ENCODE measurements at places on chromosomes 2 and 18.
A peak's percentile ranks its signal among the peaks of the same experiment; 100 is the strongest.

DNA sequence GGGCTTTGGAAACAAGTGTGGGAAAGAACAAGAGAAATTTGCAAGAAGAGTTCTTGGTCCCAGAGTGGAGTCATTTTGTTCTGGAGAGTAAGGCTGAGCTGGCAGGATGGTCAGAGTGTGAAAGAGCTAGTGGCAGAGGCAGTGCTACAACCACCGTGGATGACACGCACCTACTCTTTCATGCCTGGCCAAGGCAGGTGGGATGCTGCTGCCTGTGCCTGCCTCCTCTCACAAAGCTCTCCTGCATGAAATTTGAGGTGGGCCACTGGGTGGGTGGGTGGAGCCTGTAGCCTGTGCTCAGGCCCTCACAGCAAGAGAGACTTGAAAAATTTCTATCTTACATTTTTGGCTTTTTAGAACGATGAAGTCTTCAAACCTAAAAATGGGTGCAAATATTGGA, 9.4 kb upstream of the INO80C start:
- no peak for DNase-seq

DNA sequence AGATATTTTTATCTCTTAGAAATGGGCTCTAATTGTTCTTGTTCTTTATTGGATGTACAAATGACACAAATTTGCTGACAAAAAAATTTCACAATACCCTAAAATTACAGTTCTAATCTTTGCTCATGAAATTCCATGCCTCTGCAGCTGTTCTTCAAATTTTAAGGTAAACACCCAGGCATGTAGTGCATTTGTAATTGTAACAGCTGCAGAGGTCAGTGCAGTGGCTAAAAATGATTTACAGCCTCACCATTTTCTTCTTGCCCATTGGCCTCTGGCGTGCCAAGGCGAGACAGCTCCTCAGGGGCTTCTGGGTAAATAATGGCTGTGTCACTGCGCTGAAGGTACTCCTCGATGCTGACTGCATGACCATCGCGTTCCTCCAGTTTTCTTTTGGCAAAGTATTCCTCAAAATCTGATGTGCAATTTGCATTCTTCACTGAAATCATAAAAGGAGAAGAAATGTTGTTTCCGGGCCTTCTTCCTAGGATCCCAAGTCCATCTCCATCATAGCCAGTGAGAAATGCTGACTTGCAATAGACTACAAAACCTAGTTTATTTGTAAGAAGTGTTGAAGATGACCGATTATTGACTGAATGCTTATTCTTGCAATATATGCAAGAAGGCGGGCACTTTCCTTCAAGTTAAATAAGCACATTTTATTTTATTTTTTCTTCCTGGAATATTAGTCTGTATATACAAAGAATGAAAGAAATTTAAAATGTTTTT, 115.2 kb downstream of the ZEB2 start:
- no peak for DNase-seq

DNA sequence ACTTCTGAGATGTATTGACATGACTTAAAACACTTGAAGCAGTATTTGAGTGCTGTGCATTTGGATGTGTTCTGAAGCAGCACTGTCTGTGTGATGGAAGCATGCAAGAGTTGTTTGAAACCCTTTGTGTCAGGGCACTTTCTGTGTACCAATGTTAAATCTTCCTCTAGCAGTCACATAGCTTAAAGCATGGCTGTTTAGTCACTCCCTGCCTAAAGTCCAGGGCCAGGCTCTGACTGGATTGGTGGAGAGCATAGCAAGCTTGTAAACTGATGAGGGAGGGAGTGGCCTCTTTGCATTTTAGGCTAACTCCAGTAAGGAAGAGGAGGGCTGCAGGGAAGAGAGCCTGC, 73.5 kb downstream of the MYO1B start:
- DNase-seq = no peak

- DNase-seq = peak; percentile 7
Measured at GRCh38 chr2:194103941-194104659, 1552.9 kb upstream of the SLC39A10 start.

DNA sequence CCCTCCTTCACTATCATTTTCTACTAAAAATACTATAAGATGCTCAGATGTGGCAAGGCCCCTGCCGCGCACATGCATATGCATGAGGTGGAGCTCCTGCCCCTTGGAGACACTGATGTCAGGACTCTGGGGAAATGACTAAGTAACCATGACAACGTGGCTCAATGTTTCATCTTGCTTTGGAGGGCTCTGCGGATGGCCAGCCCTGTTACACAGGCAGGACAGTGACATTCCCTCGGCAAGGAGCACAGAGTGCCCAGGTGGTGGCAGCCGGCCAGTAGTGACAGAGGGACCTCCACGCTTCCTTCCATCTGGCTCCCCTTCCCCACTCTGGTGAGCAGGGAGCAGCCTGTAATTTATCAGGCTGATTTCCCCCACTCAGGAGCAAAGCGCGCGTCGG, 364.1 kb downstream of the SS18 start:
- no peak for DNase-seq

DNA sequence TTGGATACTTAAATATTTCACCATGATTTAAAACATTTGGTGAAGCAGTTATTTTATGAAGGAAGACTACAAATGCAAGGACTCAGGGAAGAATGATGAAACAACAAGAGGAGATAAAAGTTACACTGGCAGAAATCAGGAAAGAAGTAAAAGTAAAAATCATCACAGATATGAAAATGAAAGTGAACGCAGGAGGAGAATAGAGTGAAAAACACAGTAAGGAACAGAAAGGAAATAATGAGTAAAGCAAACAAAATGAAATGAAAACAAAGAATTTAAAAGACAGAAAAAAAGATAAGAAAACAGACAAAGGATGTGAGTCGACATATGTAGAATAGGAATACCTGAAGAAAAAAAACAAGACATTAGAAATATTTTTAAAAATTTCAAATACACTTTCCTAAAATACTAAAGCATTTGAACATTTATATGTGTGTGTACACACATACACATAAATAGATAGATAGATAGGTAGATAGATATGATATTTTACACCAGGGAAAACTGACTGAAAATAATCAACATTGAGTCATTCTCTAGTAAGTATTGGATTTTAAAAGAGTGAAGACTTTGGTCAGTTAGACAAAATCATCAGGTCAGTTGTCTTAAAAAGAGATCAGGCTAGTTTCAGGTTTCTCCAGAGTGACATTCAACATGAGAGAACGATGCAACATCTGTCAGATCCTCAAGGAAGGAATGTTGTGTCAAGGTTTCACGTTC, 12.1 kb upstream of the KDSR start:
- DNase-seq = no peak

DNA sequence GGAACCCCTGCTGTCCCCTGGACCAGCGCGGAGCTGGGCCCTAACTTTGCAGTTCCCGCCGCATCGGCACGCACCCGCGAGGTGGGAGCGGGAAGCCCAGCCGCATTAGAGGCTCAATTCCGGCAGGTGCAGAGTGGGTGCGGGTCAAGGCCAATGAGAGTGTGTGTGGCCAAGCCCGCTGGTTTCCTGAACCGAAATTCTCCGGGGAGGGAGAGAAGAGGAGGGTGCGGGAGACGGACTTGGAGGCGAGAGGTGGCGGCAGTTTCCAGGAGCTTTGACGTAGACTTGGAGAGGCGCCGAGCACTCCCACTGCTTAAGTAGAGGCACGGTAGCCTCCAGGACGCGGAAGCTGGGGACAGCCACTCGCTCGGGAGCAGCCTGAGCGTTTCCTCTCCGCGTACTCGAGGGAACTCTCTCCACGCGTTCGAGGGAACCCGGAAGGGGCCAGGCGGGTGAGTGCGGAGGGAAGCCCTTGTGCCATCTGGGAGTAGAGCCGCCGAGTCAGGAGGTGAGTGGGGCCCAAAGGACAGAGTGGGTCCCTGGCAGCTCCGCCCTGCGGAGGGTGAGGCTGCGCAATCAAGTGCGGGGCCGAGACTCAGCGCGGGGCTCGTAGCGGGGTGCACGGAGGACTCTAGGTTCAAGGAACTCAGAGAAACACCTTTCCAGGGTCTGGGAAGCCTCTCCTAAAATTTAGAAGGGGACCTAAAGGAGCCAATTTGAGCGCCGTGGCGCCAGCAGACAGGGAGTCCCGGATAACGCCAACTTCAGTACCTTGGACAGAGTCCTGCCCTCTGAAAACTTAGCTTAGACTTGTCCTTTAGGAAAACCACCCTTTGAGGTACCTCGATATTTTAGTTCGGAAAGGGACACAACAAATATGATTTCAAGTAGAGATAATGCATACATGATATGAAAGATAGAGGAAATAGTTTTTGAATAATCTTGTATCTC, at the start of gene FAM237A:
Gene FAM237A, plus strand, starts transcription at position 413 of the 951 bp plus-strand sequence. CDS start 1,750 bp downstream, outside the sequence.
- DNase-seq = no peak

GRCh38 chr18:63322908-63323634, 3.5 kb upstream of the BCL2 start:
- DNase-seq = peak; percentile 80

- no peak for DNase-seq
Measured at GRCh38 chr2:3277748-3278520, 99.7 kb downstream of the EIPR1 start.

GRCh38 chr2:156430236-156430979, 5.8 kb upstream of the GPD2 start:
- DNase-seq = no peak

GRCh38 chr18:6748241-6748640, 18.7 kb downstream of the ARHGAP28 start:
- DNase-seq = no peak

- DNase-seq = no peak
Measured at GRCh38 chr18:54112356-54112755, 112.1 kb downstream of the MBD2 start.

GRCh38 chr18:75083131-75083530, 125.8 kb downstream of the PTGR3 start:
- no peak for DNase-seq

GRCh38 chr2:28522481-28522880, 26.6 kb downstream of the PLB1 start:
- DNase-seq = no peak

DNA sequence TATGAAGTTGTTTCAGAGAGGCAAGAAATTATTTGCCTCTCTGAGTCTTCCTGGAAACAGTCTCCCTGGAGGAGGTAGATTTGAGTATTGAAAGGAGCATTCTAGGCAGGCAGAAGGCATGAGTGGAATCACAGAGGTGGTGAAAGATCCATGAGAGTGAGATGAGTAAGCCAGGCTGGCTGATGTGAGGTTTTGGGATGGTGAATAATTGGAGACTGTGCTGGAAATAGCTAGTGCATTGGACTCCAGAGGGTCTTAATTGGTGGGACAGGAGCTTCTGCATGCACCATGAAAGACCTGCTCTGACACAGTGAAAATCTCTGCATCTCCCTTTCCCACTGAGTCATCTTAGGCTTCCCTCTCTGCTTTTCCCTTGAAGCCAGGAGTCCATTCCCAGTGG, 46.3 kb downstream of the CDC42EP3 start:
- no peak for DNase-seq

DNA sequence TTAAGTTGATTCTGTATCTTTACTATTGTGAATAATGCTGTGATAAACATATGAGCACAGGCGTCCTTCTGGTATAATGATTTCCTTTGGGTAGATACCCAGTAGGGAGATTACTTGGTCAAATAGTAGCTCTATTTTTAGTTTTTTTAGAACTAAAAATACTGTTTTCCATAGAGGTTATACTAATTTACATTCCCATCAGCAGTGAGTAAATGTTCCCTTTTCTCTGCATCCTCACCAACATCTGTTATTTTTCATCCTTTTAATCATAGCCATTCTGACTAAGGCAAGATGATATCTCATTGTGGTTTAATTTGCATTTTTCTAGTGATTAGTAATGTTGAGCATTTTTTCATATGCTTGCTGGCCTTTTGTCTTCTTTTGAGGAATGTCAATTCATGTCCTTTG, 35.1 kb downstream of the PMS1 start:
- no peak for DNase-seq

DNA sequence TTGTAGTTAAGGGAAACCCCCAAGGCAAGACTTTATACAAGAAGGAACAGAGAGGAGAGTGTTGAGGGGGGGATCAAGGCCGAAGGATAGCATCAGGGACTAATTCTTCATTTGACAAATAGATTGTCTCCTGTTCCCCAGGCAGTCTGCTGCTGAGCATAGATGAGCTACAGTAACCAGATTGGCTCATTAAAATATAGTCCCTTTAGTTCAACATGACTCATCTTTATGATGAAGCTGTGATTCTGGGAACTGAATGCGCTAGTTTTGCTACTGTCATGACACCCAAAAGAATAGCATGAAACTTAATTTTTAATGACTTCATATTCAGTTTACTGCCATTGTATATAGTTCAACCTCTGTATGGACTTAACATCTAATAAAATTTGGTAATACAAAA, 35.5 kb downstream of the TMEFF2 start:
- no peak for DNase-seq

GRCh38 chr2:2846332-2847208, 515.5 kb upstream of the MYT1L start:
- no peak for DNase-seq

DNA sequence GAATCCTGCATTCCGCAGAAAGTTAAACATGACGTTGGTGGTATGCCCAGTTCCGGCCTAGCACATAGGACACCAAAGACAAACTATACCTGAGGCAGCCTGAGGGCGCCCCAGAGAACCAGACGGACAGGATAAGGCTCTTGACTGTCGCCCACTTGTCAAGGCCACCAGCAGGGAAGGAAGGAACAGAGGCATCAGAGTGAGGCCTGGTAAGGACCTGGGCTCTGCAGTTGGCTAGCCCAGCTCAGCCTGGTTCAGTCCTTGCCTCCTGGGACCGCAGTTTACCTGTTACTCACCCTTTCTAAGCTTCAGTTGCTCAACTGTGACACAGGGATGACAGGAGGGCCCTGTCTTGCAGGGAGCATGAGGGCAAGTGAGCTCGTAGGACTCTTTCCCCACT, 82.1 kb downstream of the ACTR2 start:
- DNase-seq = no peak

GRCh38 chr2:172919732-172920131, 155.9 kb upstream of the MAP3K20 start:
- DNase-seq = no peak

DNA sequence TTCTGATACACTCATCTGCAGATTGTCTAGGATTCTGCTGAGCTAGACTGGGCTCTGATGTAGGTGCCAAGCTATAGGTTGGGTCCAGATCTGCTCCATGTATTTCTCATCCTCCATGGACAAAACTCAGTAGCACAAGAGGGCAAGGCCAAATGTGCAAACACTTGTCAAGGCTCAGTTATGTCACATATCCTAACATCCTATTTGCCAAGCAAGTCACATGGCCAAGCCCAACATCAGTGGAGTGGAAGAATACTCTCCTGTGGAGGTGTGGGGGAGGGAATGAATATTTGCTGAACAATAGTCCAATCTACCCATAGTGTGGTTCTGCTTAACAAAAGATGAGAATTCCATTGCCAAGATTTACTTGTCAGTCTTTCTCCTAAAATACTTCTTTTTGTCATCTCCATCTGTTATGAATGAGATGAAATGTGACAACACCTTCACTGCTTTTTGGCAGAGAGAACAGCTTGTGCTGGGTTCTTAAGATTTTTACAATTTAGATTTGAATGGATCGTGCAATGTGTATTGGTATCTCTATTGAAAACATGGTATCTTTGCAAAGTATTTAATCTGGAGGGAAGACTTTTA, 89.9 kb downstream of the OXER1 start:
- DNase-seq = no peak

- DNase-seq = no peak
Measured at GRCh38 chr2:54459037-54459441, 2.9 kb downstream of the SPTBN1 start.

Data from B cell (primary cell).